ENCODE measurements at places on chromosomes 5 and 9. TPM values are rescaled to one million over a fixed set of nuclear protein-coding genes. Genes with fewer than 3 reads are reported as not detected.

The CDH9 gene
- not detected for total RNA-seq

The CAMK4 gene
- 0.16 TPM for total RNA-seq

The RGS7BP gene
- total RNA-seq: 4.4 TPM

The NR4A3 gene
- 0.52 TPM for total RNA-seq

The AJM1 gene
- 10.9 TPM for total RNA-seq

The GNAQ gene
- total RNA-seq: 62.1 TPM

The ACOT12 gene
- total RNA-seq: not detected

The AGXT2 gene
- total RNA-seq: not detected

The SPATA31C1 gene
- not detected for total RNA-seq

The NRARP gene
- total RNA-seq: 3.8 TPM

The STPG3 gene
- not detected for total RNA-seq

The FBN2 gene
- total RNA-seq: 7.5 TPM
